ENCODE measurements at places on chromosomes 7 and 10.

DNA sequence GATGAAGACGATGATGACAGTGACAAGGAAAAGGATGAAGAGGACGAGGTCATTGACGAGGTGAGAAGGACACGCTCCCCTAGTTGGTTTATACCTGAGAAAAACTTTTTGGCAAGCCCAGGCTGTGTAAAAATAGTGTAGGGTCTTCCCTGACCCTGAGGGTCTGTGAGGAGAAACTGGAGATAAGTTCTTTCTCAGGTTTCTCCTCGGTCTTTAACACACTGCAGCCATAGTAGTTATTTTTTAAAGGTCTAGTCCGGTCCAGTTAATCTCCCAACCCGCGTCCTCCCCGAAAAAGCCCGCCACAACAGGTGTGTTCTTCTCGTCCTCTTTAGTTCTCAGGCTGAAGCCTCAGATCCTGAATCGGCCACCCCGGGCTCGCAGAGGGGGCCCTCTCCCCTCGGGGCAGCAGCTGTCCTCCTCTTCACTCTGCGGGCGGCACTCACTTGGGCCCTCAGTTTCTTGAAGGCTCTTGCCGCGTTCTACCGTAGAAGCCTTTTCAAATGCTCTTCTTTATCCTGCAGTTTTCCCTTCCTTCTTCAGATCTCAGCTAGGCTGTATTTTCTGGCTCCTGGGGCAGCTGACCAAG, 411 bp downstream of the BCCIP start:
- DNase-seq: no peak

DNA sequence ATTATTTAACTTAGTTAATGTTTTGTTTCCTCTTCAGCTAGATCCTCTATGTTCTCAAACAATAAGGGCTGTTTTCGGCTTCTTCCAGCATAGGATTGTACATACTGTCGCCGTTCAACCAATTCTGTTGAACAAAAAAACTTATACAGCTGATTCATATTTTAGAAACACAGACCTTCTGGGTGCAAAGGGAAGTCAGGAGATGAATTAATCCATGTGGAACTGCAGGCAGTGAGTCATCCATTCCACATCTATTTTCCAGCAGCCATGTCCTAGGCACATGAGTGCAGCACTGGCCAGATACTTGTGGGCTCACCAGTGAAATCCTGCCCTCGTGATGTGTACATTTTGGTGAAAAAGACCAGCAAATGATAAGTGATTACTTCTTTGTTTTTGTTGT, 163.2 kb downstream of the JAZF1 start:
- DNase-seq: no peak

DNA sequence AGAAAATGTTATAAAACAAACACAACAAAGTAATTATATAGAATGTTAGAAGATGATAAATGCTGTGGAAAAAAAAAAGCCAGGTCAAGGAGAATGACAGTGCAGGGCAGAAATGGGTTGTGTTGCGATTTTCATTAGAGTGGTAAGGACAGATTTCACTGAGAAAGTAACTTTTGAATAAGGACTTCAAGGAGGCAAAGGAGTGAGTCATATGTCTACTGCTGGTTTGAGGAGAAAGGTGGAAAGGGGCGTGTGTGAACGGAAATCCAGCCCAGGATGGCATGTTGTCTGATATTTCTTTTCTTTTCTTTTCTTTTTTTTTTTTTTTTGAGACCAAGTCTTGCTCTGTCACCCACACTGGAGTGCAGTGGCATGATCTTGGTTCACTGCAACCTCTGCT, 12.3 kb upstream of the DLD start:
- DNase-seq: no peak

- DNase-seq: no peak
Measured at GRCh38 chr10:9789996-9790395, 1227.7 kb upstream of the CELF2 start.

GRCh38 chr10:96473866-96474265, 39.9 kb downstream of the TLL2 start:
- no peak for DNase-seq

- DNase-seq: no peak
Measured at GRCh38 chr10:103450201-103450695, 1.9 kb downstream of the CALHM2 start.

- DNase-seq: no peak
Measured at GRCh38 chr10:106661133-106661766, 503.3 kb downstream of the SORCS1 start.

DNA sequence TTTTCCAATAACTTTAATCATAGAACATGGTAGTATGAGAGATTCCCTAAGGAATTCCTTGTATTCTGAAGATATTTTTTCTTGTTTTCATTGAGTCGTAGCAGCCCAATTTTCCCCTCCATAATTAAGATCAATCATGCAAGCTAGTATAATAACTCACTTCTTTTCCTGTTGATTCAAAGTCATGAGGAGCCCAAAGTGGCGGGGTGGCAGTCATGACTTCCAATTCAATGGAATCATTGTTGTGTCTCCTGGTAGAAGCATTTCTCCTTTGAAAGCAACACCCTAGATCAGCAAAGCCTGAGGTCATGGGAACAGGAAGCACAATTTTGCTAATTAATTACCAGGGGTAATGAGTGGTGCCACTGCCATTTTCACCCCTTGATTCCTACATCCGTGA, 77.6 kb upstream of the MAGI2 start:
- no peak for DNase-seq

DNA sequence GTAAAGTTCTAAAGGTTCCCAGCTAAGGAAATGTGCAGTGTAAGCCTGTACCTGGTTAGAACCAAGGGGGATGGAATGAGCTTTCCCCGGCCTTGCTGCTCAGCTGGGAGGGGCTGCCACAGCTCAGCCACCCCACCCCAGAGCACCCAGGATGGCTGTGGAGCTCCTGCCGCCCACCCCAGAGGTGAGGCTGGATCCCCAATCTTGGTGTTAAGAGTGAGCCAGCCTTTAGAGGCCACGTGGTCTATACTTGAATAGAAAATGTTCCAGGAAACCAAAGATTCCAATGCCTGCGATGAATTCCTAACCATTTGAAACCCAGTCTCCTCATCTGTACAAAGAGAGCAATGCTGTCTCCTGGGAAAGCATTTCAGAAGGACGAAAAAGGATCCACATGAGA, 16.5 kb downstream of the DIP2C start:
- DNase-seq: no peak

DNA sequence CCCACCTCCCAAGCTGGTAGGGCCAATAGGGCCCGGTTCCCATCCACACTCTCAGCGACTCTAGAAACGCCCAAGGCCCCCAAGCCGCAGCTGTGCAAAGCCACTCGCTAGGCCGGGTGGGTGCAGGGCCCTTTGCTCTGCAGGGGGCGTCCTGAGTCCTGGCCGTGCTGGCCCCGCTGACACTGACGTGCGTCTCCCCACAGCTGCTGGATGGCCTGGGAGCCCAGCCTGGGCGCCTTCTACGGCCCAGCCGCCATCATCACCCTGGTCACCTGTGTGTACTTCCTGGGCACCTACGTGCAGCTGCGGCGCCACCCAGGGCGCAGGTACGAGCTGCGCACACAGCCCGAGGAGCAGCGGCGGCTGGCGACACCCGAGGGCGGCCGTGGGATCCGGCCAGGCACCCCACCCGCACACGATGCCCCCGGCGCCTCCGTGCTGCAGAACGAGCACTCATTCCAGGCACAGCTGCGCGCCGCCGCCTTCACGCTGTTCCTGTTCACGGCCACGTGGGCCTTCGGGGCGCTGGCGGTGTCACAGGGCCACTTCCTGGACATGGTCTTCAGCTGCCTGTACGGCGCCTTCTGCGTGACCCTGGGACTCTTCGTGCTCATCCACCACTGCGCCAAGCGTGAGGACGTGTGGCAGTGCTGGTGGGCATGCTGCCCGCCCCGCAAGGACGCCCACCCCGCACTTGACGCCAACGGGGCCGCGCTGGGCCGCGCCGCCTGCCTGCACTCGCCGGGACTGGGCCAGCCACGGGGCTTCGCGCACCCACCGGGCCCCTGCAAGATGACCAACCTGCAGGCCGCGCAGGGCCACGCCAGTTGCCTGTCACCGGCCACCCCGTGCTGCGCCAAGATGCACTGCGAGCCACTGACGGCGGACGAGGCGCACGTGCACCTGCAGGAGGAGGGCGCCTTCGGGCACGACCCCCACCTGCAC, 31.6 kb upstream of the KNDC1 start:
- no peak for DNase-seq

- no peak for DNase-seq
Measured at GRCh38 chr7:78178319-78178718, 379.7 kb downstream of the PHTF2 start.

DNA sequence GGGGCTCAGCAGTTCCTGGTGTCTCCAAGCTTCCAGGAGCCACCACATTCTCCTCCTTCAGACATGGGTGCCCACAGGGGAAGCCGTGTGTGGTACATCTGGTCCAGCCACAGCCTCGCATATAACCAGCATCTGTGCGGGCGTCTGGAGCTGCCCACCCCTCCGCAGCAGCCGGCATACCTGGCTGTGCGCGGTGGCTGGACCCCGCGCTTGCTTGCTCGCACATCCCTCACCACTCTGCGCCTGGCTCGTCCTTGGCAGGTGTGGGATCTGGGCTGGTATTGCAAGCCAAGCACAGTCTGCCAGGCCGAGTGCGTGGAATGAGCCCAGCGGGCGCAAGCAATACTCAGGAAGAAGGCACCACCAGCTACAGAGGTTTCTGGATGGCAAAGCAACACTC, 117.7 kb upstream of the MBL2 start:
- no peak for DNase-seq

GRCh38 chr10:90051474-90051873, 350.1 kb downstream of the KIF20B start:
- no peak for DNase-seq

DNA sequence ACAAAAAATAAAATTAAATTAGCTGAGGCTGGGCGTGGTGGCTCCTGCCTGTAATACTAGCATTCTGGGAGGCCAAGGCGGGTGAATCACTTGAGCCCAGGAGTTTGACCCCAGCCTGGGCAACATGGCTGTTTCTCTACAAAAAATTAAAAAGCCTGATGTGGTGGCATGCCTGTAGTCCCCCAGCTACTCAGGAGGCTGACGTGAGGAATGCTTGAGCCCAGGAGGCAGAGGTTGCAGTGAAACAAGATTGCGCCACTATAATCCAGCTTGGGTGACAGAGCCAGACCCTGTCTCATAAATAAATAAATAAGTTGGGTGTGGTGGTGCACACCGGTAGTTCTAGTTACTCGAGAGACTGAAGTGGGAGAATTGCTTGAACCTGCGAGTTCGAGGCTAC, 65.1 kb downstream of the GNA12 start:
- DNase-seq: no peak

- no peak for DNase-seq
Measured at GRCh38 chr7:135102372-135102771, 45.5 kb upstream of the TMEM140 start.

- DNase-seq: no peak
Measured at GRCh38 chr7:24907311-24907886, 72.6 kb downstream of the OSBPL3 start.

- no peak for DNase-seq
Measured at GRCh38 chr7:51633006-51633405, 316.4 kb upstream of the COBL start.

DNA sequence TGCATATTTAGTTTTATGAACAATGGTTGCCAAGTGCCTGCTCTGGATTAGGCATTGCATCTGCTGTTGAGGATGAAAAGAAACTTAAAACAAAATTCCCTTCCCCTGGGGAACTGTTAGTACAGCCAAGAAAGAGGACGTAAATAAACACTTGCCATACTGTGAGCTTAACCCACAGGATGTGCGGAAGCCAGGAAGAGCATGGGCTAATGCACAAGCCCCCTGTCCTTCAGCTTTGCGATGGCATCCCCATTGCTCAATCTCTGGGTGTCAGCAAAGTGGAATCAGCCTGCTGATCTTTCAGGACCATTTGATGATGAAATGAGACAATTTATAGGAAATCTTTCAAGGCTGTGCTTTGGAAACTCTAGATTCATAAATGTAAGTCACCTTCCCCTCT, 399.9 kb upstream of the IGFBP3 start:
- no peak for DNase-seq

DNA sequence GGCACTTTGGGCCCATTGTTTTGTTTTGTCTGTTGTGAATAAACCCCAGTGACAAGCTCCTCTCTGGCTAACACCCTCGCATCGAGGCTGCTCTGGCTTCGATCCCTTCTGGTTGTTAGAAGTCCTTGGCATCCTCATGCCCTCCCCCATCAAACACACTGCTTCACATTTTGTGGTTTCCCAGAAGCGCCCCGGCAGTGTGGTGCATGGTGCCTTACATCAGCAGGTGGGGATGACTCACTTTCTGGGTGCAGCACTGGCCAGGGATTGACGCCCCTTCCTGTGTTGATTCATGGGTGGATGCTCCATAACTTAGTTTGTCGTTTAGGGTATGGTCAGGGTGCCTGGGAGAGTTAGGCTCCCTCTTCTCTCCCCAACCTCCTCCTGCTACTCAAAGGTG, 51.4 kb downstream of the PLPP4 start:
- no peak for DNase-seq

- no peak for DNase-seq
Measured at GRCh38 chr10:76297780-76298281, 866.4 kb downstream of the LRMDA start.

- no peak for DNase-seq
Measured at GRCh38 chr10:91185239-91185875, 35.1 kb upstream of the PCGF5 start.

GRCh38 chr7:32458025-32458424, 32.2 kb downstream of the LSM5 start:
- DNase-seq: no peak

- DNase-seq: no peak
Measured at GRCh38 chr7:132575982-132576720, at the start of gene PLXNA4. Gene PLXNA4 (minus strand): TSS chr7:132576470. CDS start chr7:132508693, 67,777 bp downstream.

DNA sequence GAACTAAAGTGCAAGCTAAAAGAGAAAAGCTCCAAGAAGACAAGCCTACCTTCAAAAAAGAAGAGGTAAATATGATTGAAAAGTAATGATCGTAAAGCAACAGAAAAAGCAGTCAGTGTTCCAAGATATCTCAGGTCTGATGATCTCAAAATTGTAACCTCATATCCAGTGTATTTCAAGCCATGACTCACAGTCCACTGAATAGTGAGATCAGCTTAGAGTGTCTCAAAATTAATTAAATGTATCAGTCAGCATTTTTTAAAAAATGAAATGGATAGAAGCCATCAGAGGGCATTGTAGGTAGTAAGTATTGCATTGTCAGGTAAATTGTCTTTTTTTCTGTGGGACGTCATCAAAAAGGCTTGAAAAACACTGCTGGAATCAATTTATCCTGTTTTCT, 50.6 kb upstream of the AGBL3 start:
- DNase-seq: no peak

- DNase-seq: no peak
Measured at GRCh38 chr7:75738604-75738974, at the start of gene HIP1. Gene HIP1 (minus strand): TSS chr7:75738941. CDS start chr7:75738920, 21 bp downstream.

GRCh38 chr7:106561666-106562411, 99.1 kb downstream of the CCDC71L start:
- DNase-seq: no peak

DNA sequence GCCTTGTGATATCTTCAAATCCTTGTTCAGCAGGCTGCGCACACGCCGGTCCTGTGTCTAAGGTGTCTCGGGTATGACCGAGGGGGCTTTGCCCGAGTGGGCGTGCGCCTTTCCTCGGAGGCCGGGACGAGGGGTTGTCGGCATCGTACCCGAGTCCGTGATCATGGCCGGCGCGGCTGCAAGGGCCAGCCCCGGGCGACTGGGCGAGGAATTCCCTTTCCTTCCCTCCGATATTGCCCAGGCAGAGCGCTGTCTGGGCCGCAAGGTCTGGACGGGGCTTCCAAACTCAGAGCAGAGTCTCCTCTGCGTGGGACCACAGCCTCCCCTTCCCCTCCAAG, 59.7 kb downstream of the ZNF467 start:
- no peak for DNase-seq

- DNase-seq: no peak
Measured at GRCh38 chr10:51364674-51365073, 290.4 kb downstream of the PRKG1 start.

- DNase-seq: peak; percentile 44
Measured at GRCh38 chr7:38368191-38368605, 94.8 kb upstream of the TARP start.
